B cell (primary cell): ENCODE measurements at places on chromosomes 1 and 21. TPM values are rescaled to one million over a fixed set of nuclear protein-coding genes. Genes with fewer than 3 reads are reported as not detected.
A peak's percentile ranks its signal among the peaks of the same experiment; 100 is the strongest.

GRCh38 chr1:93681989-93682412 is 364 bp upstream of the BCAR3 start:
- DNase-seq, result no peak

- peak; percentile 41 for DNase-seq
These were observed 14.3 kb downstream of the NADK start for GRCh38 chr1:1763657-1764621.

GRCh38 chr1:222334026-222334680 is 213.8 kb downstream of the HHIPL2 start:
- no peak for DNase-seq

- no peak for DNase-seq
These were observed 808 bp downstream of the C1orf116 start for GRCh38 chr1:207031632-207032264.

GRCh38 chr1:36650200-36651065 is 167.7 kb upstream of the CSF3R start:
- peak; percentile 51 for DNase-seq

DNA sequence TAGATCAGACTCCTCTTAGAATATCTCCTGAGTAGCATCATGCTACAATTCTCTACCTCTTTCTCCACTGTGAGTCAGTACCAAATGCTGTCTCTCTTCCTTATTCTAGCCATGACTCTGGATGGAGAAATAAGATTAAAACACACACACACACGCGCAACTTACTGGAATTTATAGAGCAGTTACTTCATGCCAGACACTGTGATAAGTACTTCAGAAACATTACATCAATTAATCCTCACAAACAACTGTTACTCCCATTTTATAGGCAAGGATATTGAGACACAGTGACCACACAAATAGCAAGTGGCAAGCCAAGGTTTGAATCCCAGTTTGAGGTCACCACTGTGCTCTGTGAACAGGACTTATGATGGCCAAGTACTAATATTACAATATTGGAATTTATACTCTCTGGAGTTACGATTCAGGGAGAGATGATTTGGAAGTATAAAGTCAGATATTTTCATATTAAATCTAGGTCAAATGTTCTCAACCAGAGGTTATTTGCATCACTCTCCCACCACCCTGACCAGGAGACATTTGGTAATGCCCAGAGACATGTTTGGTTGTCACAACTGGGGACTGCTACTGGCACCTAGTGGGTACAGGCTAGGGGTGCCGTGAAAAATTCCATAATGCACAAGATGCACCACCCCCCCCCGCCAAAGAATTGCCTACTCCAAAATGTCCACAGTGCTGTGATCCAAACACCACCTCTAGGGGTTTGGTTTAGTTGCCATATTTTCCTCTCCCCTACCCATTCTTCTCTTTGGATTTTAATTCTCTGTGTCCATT is 221.6 kb downstream of the LTN1 start:
- no peak for DNase-seq

DNA sequence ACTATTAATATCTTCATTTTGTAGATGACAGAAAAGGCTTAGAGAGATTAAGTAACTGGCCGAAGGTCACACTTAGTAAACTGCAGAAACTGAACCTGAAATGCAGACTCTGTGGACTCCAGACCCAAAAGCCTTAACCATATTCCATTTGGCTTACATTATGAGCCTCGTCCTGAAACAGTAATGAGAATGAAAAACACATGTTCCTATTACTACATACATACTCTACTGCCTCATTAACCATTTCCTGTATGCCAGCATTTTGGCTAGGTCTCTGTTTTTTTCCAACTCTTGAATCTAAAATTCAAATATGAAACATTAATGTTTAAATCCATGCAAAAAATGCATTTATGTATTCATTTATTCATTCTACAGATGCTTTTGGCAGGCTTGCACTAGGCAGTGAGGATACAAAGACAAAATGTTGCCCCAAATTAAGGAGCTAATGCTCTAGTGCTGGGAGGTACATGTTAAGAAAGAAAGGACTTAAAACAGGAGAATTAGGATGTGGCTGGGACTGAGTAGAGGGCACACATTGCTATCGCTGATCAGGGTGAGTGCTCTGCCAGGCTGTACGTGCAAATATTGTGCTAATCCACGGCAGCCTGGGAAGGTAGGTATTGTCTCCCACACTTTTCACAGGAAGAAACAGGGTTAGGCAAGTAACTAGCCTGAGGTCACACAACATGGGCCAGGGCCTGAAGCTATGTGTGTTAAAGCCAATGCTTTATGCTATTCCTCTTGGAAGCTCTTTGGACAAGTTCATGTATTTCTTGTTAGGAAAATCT is 14.0 kb downstream of the DEGS1 start:
- DNase-seq, result no peak

- DNase-seq, result no peak
These were observed 177.9 kb upstream of the DUSP10 start for GRCh38 chr1:221919743-221920142.

- no peak for DNase-seq
These were observed 4.7 kb downstream of the FAM229A start for GRCh38 chr1:32357614-32358013.

GRCh38 chr1:109091839-109092193 is 1.3 kb downstream of the TMEM167B start:
- no peak for DNase-seq

GRCh38 chr21:17775431-17776126 is 43.6 kb downstream of the C21orf91 start:
- DNase-seq, result peak; percentile 59

DNA sequence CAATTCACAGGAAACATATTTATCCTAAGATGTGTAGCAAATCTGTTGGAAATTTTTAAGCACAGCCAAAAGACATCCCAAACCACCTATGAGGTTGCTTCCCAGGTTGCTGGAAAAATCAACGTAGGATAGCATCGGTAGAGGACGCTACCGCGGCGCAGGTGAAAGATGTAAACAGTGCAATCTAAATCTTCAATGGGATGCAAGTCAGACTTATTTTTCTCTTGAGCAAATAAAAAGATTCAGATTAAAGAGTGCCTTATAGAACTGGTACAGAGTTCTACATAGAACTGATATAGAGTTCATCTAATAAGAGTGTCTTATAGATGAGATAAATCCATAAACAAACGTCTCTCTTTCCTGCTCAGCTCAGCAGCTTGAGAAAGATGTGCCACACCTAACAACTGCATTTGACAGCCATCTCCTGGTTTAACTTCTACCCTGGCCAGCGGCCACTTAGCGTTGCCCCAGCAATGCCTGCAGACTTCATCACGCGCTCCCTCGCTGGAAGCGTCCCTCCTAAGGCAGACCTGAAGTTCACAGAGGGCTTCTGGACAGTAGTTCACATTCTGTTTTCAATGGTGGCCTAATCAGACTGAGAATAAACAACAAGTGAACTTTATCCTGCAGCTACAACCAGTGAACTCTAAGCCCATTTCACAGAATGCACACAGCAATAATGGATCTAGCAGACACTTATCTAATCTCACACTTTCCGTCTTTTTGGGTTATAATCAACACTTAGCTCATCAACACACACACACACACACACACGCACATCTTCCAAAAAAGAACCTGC is 164.5 kb downstream of the TOMM20 start:
- no peak for DNase-seq

- no peak for DNase-seq
These were observed 104.8 kb upstream of the ATP1A1 start for GRCh38 chr1:116268211-116268610.

- DNase-seq, result peak; percentile 38
These were observed 101.7 kb downstream of the ADSS2 start for GRCh38 chr1:244350027-244350426.

- no peak for DNase-seq
These were observed 120.6 kb downstream of the FCRL5 start for GRCh38 chr1:157431751-157432150.

DNA sequence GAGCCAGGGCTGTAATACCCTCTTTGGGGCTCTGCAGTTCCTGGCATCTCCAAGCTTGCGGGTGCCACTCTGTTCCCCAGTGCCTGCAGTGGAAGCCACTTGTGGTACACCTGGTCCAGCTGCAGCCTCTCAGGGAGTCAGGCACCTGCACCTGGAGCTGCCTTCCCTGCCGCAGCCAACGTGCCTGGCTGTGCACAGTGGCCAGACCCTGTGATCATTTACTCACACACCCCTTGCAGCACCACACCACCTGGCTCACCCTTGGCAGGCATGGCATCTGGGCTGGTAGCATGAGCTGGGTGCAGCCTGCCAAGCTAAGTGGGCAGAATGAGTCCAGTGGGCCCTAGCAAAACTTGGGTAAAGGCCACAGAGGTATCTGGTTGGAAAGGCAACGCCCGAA is 51.1 kb upstream of the NTPCR start:
- no peak for DNase-seq

GRCh38 chr1:21349693-21350092 is 59.4 kb upstream of the ECE1 start:
- no peak for DNase-seq

- no peak for DNase-seq
These were observed 229.3 kb downstream of the USH2A start for GRCh38 chr1:216193839-216194443.

GRCh38 chr1:147753081-147753480 is 7.3 kb downstream of the GJA5 start:
- no peak for DNase-seq

- DNase-seq, result no peak
These were observed 20.5 kb upstream of the COQ8A start for GRCh38 chr1:226919587-226919986.

- DNase-seq, result no peak
These were observed 43.7 kb downstream of the UBIAD1 start for GRCh38 chr1:11316701-11317100.

GRCh38 chr1:10903821-10904220 is 107.4 kb upstream of the CASZ1 start:
- no peak for DNase-seq

DNA sequence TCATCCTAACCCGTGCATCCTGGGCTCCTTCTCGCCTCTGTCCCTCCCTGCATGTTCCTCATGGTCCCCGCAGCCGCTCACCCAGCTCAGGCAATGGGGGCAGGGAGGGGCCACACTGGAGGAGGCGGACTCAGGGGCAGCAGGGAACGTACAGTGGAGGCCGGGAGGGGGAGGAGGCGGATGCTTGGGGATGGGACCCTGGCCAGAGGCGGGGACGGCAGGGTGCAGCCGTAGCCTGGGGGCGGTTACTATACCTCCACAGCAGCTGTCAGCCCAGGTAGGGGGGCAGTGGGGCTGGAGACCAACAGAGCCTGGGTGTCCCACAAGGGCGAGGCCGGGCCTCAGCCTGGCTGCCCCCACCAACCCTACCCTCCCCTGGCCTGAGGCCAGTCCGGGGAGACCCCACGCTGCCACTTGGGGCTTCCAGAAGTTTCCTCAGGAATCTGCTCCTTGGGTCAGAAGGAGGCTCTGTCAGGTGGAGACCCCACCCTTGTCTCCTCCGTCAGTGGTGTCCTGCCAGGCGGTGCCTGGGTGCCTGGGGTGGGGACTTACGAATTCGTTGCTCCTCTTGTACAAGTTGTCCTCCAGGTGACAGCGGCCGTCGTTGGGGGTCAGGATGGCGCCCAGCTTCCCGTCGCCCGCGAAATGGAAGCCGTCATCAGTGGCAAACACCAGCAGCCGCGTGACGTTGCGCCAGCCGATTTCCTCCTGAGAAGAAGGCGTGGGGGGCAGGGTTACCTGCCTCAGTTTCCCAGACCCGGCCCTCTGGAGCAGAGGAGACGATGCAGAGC is 20.7 kb downstream of the ITGB2 start:
- DNase-seq, result no peak

DNA sequence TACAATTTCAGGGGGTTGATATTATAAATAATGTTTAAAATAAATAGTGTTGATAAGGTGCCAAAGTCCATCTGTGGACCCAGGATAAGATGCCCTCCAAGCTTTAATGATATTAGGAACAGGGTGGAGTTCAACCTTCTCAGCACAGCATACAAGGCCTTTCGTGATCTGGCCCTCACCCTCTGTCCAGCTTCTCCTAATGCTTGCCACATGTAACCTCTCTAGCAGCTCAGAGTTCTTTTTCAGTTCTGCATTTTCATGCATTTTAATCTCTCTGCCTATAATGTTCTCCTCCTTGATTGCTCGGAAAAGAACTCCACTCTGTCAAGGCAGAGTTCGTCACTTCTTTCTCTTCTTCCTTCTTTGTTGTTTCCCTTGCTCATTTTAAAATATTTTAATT is 21.4 kb upstream of the SMAP2 start:
- DNase-seq, result peak; percentile 58

DNA sequence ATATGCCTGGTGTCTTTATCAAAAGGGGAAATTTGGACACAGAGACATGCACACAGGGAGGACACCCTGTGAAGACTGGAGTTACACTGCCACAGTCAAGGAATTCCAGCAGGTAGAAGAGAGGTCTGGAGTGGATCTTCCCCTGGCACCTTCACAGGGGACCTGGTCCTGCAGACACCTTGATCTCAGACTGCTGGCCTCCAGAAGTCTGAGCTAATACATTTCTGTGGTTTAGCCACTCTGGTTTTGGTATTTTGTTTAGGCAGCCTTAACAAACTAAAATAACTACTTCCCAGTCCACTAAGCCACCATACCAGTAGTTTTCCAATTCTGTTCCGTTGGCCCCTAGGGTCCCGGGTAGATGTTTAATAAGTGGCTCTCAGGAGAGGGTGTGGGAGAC is 164.7 kb downstream of the SETD4 start:
- DNase-seq, result no peak

GRCh38 chr1:230555814-230556213 is 86.5 kb upstream of the COG2 start:
- DNase-seq, result no peak

GRCh38 chr1:25695090-25695770 is 78.6 kb downstream of the MAN1C1 start:
- DNase-seq, result no peak

GRCh38 chr1:101025283-101025656 is 314 bp downstream of the DPH5 start:
- DNase-seq, result no peak

DNA sequence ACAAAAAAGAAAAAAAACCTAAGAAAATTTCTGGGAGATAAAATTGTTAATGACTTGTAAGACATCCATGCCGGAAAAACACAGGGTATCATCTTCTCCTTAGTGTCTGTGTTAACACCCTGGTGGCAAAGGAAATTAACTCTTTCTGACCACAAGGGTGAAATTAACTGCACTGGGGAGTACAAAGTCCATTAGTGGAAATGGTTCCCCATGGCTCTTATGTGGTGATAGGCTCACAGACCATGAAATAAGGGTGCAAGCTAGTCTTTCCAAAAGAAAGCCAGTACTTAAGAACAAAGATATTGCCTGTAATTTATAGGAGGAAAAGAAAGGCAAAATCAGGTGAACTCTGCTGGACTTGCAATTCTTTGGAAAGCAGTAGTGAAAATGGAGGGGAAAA is 185.4 kb downstream of the LRRIQ3 start:
- DNase-seq, result no peak

CNIH3 gene
- total RNA-seq, result 1.8 and 2.7 TPM in 2 replicates

NPHS2 gene
- total RNA-seq, result not detected in 2 replicates

LDLRAD1 gene
- not detected in 2 replicates for total RNA-seq

GLMP gene
- total RNA-seq, result 21.2 and 21.3 TPM in 2 replicates

REN gene
- total RNA-seq, result not detected in 2 replicates

TMEM52 gene
- 0.69 and 0.78 TPM in 2 replicates for total RNA-seq

ATP8B2 gene
- 31.1 and 32.4 TPM in 2 replicates for total RNA-seq

S1PR1 gene
- total RNA-seq, result 219 and 225 TPM in 2 replicates

SPRR2B gene
- not detected in 2 replicates for total RNA-seq

MAP3K21 gene
- total RNA-seq, result 3.3 and 3.7 TPM in 2 replicates

CNR2 gene
- 45.6 and 47.4 TPM in 2 replicates for total RNA-seq

HMGCS2 gene
- total RNA-seq, result not detected in 2 replicates

PKLR gene
- total RNA-seq, result not detected in 2 replicates

PLA2G4A gene
- 0.15 TPM in 1 of 2 replicates, not detected in the other for total RNA-seq

RORC gene
- 0.12 TPM in 1 of 2 replicates, not detected in the other for total RNA-seq

TNFRSF9 gene
- 0.44 and 0.61 TPM in 2 replicates for total RNA-seq

C8B gene
- not detected in 2 replicates for total RNA-seq
